ENCODE measurements at places on chromosomes 4 and X.

- DNase-seq = no peak
These were observed 964 bp upstream of the GPR82 start for GRCh38 chrX:41722816-41723618.

DNA sequence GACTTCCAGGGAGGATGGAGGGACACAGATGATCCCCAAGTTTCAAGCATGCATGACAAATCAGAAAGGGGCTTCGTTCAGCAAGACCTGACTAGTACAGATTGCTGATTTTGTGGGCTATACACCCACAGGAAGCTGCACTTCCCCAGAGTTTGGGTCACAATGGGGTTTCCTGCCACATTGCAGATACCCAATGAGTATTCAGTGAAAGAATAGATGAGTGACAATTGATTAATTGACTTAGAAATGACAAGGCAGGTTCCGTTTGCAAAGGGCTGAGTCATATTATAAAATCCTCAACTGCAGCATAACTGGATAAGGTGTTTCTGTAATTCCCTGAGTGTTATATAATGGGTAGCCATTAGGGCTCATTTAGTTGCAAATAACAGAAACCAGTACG, 146.6 kb upstream of the TBL1X start:
- no peak for DNase-seq

DNA sequence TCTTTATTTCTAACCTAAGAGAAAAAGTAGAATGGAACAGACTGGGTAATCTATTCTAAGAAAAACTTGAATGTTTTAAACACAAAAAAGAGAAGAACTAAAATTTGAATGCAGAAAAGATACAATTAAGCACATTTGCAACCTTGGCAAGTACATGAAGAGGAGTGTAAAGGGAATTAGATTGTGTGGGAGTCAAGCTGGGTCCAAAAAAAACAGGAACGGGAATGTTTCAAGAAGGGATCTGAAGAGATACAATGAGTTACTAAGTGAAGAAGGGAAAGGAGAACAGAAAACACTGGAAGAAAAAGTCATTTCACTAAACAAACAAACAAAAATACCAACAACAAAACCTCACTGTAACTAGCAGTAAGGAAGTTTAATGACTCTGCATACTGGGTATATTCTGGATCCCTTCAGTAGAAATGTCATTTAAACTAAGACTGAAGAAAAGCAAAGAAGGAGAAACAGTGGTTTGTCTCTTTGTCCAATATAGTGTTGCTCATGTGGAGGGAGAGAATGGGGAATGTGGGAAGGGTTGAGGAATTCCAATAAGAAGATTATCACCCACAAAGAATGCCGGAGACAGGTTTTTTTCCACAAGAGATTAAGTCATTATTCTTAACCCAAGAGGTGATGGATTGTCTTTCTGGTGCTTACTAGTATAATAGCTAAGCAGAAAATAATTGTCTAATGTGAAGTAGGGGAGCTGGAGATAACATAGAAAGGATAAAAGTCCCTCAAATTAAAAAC, 50.4 kb upstream of the PTPN13 start:
- no peak for DNase-seq

- no peak for DNase-seq
These were observed 480.7 kb downstream of the GRXCR1 start for GRCh38 chr4:43373201-43373600.

DNA sequence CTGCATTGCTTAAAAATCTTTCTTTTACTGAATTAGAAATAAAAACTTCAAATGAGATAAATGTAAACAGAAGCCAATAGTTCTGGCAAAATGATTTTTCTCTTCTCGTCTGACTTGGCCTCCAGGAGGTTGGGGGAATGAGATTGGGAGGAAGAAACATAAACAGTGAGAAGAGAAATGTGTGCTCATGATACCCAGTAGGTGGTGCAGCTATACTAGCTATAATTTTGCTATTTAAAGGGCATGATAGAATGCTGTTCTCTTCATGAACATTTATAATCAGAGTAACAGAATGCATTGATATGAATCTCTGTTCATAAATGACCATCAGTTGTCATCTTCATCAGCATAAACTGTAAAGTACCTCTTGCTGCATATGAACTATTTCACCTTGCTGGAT, 85.5 kb downstream of the TACR3 start:
- DNase-seq = no peak

DNA sequence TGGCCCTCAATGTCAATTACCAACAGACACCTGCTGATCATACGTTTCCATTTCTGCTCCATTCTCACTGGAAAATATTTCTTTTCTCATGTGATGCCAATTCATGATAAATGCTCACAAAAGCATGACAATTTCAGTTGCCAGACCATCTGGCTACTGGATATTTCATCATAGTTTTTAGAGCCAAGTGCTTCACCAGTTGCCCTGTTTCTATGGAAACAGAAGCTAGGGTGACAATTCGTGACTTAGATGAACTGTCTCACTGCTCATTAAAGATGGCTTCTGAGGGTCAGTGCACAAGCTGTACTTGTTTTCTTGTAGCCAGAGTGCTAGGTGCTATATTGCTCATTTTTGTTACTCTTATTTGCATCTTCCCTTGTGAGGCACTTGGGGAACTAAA, 184.9 kb downstream of the COMMD8 start:
- DNase-seq = no peak

- DNase-seq = no peak
These were observed 6.5 kb upstream of the TSPAN5 start for GRCh38 chr4:98664959-98665358.

DNA sequence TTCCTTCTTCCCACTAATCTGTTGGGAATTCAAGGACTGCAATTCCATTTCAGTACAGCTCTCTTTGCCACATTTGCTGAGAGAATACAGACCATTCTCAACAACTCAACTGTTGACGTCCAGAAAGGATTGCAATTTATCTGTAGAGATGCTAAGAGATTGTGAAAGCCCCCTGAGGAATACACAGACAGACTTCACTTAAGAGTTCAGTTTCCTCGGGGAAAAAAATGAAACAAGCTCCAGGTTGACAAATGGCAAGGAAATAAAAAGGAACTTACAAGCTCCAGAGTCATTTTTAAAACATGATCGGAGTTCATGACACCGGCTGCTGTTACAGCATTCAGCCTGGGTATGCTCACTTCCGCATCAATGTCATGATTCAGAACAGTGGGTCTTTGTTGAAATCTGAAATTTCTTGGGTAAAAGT, 13.8 kb downstream of the TLR10 start:
- no peak for DNase-seq

GRCh38 chrX:66633541-66633940, 5.3 kb downstream of the EDA2R start:
- no peak for DNase-seq

- no peak for DNase-seq
These were observed 14.8 kb upstream of the PABPC4L start for GRCh38 chr4:134216411-134216810.

- no peak for DNase-seq
These were observed 47.5 kb upstream of the EIF1AX start for GRCh38 chrX:20189171-20189570.

GRCh38 chr4:53196882-53197771, 168.7 kb downstream of the SCFD2 start:
- DNase-seq = no peak

DNA sequence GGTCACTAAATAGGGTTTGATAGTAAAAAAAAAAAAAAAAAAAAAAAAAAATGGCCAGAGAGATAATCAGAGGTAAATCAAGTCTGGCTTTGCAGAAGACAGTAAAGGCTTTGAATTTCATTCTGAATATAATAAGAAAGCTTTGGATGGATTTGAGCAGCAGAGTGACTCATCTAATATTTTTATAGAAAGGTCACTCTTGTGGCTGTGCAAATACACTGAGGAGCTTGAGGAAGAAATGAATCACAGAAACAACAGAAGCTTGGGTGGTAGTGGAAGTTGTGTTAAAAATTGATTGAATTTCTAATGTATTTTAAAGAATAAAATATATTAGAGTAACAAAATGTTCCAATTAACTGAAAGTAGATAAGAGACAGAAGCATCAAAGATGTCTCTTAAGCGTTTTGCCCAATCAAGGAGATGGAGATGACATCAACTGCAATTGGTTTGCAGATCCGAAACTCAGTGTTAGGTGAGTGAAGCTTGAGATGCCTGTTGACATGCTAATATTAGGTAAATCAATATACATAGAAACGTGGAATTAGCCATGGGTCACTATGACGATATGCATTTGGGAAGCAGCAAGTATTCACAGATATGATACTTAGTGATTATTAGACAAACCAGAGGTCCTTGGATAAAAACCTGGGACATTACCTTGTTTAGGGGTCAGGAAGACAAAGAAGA, 280.5 kb downstream of the GPM6A start:
- no peak for DNase-seq

DNA sequence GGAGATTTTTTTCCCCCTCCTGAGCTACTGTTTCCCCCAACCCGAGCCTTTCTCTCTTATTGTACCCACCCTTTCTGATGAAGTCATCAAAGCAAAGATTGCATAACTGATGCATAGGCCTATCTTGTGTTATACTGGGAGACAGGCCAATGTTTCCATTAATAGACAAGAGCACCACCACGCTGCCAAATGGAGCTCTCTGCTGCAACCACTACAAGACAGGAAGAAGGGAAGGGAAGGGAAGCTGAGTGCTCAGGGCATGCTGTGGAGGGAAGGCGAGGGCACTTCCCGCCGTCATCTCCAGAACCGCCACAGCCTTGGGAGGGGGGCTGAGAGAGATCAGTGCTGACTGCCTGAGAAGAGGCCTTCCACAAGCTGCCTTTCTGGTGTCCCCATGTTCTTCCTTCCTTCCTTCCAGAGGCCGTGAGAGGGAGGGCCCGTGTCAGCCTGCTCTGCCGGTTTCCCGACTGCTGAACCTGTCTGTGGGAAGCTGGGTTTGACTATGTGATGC, 75.0 kb downstream of the MGST2 start:
- DNase-seq = no peak

DNA sequence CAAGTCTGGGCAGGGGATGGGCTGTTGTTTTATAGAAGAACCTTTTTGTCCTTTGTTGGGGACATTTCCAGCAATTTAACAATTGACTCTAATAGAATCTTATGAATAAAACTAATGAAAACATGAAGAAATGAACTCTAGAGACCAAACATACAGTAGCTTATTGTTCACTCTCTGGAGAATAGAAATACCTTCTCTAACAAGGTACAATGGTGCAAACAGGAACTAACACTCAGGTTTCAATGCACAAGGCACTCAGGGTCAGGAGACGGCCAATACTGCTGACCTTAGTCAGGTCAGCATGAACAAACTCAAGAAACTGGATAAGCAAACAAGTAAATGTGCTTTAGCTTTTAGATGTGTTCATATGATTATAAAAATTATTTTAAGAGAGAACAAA, 39.6 kb upstream of the FBXW7 start:
- no peak for DNase-seq

- no peak for DNase-seq
These were observed at the start of gene TMEM156 for GRCh38 chr4:39032218-39033085. Gene TMEM156 (minus strand): TSS chr4:39032409. CDS start chr4:39032313, 96 bp downstream.

All from stimulated activated CD8-positive, alpha-beta memory T cell treated with anti-CD3 and anti-CD28 coated beads, Interleukin-7, amount 100 ng/mL, for 1 hour (primary cell).